ENCODE measurements at places on chromosomes 5 and 9.

DNA sequence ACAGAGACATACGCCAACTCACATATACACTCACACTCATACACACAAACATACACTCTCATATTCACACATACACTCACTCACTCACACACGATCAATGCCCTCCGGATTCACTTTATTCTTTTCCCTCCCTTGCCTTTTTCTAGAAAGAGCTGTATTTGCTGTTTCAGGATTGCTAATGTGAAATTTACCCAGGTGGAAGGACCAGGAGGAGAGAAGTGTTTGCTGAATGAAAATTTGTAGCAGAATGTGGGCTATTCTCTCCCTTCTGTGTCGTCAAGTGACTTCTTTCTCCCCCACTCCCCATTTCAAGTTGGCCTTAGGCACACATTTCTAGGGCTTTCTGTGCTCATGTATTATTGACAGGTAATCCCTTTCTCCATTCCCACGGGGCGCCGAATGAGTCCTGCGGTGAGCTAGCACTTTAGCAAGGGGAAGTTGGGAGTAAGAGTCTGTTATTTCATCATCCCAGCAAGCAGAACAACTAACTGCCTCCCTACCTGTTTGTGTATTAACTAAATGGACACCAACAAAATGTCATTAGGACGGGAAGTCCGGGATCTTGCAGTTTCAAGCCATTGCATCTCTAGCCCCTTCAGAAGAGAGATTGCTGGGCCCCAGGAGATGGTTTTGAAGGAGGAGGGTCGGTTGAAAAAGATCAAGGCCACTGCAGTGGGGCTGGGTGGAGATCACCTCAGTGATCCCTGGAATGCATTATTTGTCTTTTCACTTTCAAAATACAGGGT lies 97.1 kb upstream of the TAF11L2 start:
- peak; percentile 83 for DNase-seq

DNA sequence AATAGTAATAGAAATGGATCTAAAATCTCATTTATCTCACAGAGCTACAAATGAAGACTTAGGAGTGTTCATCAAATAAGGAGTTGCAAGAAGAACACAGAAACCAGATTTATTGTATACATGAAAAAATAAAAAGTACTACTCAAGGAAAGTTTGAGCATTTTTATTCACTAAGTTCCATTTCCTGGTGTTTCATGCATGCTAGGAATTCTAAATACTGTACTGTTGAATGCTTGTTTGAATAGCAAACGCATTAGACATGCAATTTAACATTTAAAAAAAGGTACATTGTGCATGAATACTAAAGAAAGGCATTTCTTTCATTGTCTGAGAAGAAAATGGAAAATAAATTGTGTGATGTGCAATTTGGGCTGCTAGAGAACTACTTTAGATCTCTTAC lies 52.1 kb downstream of the C6 start:
- no peak for DNase-seq

DNA sequence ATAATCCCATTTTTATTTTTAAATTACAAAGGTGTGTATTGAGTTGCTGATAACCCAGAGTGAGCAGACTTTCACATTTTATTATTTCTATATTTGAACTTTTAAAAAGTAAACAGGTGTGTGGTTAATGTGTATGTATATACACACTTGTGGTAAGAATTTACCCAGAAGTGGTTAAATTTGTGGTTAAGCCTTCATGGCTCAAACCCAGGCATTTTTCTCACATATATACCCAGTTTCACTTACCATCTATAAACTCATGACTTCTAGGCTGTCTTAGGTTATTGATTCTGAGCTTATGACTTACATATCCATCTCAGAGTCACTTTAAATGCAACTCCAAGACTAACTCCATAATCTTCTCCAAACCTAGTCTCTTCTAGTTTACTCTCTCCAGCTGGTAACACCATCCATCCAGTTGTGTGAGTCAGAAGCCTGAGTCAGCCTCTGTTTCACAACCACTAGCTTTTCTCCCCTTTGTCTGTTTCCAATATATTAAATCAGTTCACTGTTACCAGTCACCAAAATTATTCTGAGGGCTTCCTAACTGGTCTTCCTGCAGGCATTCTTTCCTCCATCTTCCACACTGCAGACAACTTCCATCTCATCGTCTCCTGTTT lies 20.2 kb downstream of the ZBED3 start:
- no peak for DNase-seq

- DNase-seq: no peak
These were observed 118.9 kb upstream of the S1PR3 start for GRCh38 chr9:88872192-88872946.

DNA sequence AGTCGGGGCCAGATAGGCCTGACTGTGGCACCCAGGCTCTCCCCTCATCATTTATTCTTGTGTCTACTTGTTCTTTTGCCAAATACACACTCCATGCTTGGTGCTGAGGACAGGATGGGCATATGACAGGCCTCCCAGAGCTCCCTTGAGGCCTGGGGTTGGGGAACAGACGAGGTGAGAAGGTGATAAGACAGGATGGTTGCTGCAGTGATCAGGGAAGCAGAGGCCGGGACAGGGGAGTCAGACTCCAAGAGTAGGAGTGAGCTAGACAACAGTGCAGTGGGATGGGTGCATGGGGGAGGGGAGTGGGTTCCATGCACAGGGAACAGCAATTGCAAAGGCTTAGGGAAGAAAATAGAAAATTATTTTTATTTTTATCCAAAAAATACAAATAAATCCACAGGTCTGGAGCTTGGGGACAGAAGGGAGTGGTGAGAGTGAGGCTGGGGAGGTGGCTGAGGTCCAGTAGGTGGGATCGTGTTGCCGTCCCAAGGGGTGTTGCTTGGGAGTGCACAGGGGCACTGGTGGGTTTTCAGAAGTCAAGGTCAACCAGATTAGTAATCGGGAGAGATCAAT lies 3.4 kb upstream of the AMBP start:
- DNase-seq: peak; percentile 20

- DNase-seq: no peak
These were observed 42.9 kb downstream of the GPBP1 start for GRCh38 chr5:57216714-57217113.

DNA sequence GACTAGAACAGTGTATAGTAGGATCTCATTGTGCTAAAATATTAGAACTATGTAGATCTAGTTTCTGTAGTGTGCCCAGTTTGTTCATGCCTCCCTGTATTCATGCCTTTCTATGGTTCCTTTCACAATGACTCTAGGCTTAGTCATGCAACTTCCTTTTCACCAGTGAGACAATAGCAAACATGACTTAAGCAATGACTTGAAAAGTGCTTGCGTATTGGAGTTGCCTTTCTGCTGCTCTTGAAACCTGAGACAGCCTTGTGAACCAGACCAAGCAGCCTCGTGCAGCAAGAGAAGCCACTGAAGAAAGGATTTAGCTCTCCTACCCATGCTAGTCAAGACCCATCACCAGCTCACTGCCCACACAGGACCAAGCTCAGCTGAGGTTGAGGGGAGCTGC lies 294.5 kb upstream of the TAS2R1 start:
- no peak for DNase-seq

DNA sequence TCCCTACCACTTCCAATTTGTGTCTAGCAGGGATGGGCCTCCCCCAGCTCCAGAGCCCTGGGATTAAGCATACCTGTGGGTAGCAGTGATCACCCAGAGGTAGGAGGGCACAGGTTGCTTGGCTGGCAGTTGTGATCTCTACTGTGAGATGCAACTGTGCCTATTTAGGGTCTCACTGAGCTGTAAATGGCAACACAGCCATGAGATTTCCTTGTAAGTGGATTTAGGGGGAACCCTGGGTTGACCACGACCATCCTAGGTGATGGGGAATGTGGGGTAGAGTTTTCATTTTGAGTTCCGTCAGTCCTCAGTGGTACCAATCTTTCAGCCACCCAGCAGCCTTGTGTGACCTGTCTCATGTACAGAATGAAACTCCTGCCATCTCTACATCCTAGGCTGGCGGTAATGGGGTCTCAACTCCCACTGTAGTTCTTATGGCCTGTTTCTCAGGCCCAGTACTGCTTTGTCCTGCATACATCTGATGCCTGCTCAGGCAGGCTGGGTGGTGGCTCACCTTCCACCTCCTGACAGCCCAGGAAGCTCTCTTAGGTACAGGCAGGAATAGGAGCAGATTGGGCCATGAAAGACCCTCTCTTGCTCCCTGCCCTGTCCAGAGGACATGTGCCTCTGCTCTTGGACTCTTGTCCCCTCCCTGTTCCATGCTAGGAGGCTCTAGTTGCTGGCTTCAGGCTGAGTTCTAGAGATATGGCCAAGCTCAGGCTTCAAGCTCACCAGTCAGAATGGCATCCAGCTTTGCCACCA lies 8.1 kb downstream of the HNRNPAB start:
- DNase-seq: no peak

DNA sequence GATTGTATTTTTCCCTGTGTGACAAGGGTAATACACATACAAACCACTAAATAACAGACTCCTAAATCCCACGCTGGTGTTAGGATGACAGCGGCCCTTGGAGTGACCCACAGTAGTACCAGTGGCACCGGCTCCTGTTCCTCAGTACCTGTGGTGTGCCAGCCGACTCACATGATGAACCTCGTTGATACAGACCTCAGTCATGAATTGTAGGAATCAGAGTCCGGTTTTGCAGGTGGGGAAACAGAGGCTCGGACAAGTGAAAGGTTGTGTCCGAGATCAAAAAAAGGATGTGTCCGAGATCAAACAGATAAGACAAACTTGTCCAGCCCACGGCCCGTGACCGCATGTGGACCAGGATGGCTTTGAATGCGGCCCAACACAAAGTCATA lies 78.0 kb downstream of the AMBP start:
- DNase-seq: peak; percentile 18

DNA sequence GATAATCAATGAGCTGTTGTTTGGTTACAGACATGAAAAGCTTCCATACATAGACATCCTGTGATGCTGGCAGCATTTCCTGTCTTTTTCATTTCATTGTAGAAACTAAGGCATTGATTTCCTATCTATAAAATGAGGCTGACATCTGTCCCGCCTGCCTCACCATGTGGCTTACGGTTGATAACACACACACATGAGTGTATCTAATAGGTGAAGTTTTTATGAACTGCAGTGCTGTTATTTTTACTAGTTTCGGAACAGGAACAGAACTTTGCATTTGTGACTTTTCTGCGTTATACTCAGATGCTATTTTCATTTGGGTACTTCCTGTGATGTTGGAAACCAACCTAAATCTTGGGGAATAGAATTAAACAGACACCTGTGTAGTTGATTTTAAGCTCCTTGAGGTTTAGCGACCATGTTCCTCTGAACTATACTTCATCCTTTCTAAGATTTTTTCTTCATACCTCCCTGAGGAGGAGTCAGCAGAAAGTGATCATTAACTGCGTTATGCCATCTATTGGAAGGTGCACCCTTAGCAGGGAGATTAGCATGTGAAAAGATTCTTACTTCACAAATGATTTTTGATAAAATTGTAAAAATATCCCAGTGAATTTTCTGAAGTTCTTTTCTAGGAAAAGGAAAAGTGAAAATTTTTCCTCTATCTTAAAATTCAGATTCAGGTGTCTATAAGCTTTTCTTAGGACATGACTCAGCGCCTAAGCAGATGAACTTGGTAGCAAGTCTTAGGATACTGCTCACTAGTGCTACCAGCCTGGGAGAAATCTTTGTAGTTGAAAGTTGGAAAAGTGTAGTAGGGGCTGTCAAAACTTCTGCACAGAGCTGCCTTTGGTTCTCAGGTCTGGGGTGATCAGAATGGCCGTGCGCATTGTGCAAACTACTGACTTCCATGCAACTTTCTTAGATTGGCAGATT lies 134.5 kb downstream of the TRIO start:
- no peak for DNase-seq

DNA sequence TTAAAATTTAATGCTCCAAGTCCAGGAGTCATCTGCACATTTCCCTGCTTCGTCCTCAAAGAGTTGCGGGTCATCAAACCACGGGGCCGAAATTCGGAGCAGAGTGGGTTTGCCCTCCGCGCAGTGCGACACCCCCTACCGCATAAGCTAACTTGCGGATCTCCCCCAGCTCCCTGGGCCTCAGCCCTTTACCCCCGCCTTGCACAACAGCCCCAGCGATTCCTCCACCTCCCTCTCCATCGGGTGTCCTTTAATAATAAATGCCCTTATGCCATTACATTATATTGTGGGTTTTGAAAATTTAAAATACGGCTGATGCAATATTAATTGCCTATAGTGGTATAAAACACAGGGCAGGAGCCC lies 3.9 kb downstream of the POU4F3 start:
- DNase-seq: no peak

GRCh38 chr5:151664694-151665585 lies 21.8 kb downstream of the SPARC start:
- no peak for DNase-seq

- peak; percentile 47 for DNase-seq
These were observed 252.6 kb upstream of the IRX4 start for GRCh38 chr5:2135354-2135753.

GRCh38 chr9:121974421-121974820 lies 118.7 kb downstream of the TTLL11 start:
- DNase-seq: no peak

DNA sequence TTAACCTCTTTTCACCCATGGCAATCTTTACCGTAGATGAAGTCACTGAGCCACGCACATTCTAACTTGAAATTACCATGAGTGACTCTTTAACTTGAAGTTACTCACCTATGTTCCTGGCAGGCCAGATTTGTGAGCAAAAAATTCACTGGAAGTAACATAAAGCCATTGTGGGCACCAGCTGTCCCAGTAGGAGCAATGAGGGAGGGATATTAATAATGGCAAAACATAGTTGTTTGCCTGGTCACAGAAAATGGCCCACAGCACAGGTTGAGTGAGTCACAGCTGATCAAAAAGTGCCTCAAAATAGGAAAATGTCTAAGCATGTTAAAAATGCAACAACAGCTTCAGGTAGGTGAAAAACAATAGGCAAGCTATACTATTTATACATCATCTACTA lies 146.6 kb downstream of the EFNA5 start:
- no peak for DNase-seq

DNA sequence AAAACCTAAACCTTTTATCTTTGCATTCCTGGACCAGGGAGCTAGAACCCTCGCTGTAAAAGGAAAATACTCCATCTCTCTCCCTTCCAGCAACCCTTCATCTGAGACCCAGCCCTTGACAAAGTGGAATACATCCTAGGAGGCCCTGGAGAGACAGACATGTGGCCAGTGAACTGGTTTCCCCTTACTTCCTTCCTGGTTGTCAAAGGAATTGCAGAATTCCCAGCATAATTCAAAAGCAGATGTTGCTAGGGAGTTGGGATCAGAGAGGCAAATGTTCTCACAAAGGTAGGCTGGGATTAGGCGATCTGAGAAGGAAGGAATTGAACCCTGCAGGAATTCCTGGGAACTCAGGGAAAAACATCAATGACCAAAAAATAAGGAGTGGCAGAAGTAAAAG lies 80.9 kb downstream of the MARCHF3 start:
- DNase-seq: no peak

- DNase-seq: no peak
These were observed 730.0 kb downstream of the MAT2B start for GRCh38 chr5:164235300-164235891.

DNA sequence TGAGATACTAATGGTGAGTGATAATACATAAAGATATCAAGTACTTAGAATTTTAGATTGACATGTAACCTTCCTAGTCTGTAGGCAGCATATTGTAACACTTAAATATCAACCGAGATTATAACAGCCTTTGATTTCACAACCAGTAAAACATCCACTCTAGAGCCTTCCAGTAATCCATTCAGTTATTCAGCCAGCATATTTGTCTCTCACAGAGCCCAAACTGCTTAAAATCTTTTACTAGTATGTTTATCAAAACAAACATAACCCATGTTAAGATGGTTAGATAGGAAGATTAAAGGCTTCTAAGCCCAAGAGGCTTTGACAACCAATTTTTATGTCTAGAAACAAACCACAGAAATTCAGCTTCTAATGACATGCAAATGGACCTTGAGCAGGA lies 177.9 kb upstream of the FST start:
- DNase-seq: no peak
